Mesothelial cell of epicardium (in vitro differentiated cells): ENCODE measurements at places on chromosomes 2 and 18.

- no peak for DNase-seq
These were observed 71.9 kb downstream of the VWC2L start for GRCh38 chr2:214482728-214483127.

DNA sequence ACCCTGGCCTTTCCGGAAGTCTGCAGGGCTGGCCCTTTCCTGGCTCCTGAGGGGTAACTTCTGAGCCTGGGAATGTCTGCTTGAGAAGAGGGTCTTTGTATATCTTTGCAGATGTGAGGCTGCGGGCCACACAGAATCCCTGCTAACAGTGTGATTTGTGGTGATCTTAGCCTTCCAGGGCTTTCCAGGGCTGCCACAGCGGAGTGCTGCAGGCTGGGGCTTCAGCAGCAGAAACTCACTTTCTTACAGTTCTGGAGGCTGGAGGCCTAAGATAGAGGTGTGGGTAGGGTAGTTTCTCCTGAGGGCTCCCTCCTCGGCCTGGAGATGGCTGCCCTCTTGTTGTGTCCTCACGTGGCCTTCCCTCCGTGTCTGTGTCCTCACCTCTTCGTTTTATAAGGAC, 294.7 kb upstream of the HS6ST1 start:
- peak; percentile 8 for DNase-seq

GRCh38 chr2:223100061-223100511, 48.1 kb downstream of the KCNE4 start:
- peak; percentile 63 for DNase-seq

DNA sequence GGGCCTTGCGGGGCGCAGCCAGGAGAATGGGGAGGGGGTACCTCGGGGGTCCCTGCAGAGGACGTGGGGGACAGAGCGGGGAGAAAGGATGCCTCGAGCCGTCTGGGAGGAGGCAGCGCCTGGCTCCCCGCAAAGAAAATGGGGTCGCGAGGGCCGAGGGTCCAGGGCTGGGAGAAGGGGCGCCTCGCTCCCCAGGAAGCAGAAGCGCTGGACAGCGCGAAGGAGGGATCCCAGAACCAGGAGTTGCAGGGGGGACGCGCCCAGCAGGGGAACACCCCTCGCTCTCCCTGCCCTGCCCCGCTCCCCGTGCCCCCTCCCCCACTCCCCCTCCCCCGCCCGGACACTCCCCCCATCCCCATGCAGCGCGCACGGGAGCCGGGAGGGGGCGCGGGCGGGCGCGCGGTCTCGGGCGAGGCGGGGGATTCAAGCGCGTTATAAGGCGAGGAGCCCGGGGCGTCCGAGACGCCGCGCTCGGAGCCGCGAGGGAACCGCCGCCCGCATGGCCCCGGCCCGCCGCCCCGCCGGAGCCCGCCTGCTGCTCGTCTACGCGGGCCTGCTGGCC, at the start of gene ERFE:
TSS of gene ERFE (plus strand) at position 462 of the 562 bp plus-strand sequence. CDS start at position 500, 38 bp downstream.
- DNase-seq: peak; percentile 71

GRCh38 chr2:41791523-41791922, 256.3 kb upstream of the PKDCC start:
- DNase-seq: peak; percentile 54

- no peak for DNase-seq
These were observed 126.7 kb upstream of the MYCN start for GRCh38 chr2:15813481-15814266.
